ENCODE measurements at places on chromosomes 1 and 21.

DNA sequence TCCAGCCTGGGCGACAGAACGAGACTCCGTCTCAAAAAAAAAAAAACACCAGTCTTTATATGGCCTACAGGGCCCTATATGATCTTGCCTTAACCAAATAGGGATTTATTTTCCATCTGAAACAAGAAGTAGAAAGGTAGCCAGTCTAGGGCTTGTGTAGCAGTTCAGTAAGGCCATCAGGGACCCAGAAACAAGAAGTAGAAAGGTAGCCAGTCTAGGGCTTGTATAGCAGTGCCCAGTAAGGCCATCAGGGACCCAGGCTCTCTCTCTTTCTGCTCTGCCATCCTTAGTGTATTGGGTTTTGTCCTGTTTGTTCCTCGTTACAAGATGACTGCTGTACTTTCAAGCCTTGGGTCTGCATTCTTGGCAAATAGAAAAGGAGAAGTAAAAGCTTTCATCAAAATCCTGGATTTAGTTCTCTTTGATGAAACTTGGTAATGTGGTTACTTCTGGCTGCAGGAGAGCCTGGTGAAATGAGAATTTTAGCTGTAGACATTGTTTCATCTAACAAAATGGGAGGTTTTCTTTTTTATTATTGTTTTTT, 46.1 kb downstream of the PKN2 start:
- no peak for DNase-seq

DNA sequence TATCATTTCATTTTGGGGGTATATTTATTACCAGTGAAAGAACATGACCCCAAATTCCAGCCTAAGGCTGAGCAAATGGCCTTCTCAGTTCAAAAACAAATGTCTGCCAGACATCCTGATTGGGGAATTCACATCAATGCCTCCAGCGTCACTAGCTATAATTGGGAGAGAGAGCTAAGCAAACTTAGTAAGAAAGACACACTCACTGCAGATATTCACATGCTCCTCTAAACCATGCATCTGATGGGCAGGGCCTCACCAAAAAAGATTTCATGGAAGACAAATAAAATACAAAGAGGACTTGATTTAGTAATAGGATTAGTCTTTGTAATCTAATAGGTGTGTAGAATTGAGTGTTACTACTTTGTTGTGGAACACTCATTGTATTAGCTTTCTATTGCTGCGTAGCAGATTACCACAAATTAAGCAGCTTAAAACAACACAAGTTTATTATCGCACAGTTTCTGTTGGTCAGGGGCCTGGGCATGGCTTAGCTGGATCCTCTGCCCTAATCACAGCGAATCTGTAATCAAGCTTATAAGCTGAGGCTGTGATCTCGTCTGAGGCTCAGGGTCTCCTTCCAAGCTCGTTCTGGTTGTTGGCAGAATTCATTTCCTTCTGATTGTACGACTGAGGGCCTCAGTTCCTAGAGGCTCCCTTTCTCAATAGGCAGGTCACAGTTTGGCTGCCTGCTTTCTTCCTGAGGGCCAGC, 243.0 kb downstream of the PBX1 start:
- no peak for DNase-seq

DNA sequence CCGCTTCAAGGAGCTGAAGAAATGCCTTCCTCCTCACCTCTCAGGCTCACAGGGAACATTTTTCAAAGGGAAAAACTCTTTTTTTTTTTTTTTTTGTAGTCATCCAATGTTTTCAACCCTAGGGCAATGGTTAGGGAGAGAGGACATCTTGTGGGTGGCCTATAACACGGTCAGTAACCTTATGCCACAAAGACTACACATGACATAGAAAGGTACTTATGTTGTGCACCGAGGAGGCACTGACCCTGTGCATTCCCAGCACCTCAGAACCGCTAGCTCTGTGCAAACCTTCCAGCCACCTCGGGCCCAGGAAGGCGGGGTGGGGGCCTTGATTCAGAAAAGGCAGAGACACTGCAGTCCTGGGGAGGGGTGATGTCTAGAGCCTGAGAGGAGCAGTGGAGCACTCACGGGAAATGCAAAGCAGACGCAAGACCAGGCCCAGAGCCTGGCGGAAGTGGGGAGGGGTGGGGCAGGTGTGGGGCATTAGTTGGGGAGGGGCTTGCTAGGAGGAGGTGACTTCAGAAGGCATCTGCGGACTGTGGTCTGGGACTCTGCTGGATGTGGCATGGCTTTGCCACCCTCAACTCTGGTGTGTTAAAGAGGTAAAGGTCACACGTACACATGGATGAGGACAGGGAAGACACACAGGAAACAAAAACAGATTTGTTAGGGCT, 68.6 kb downstream of the MDM4 start:
- DNase-seq, result no peak

DNA sequence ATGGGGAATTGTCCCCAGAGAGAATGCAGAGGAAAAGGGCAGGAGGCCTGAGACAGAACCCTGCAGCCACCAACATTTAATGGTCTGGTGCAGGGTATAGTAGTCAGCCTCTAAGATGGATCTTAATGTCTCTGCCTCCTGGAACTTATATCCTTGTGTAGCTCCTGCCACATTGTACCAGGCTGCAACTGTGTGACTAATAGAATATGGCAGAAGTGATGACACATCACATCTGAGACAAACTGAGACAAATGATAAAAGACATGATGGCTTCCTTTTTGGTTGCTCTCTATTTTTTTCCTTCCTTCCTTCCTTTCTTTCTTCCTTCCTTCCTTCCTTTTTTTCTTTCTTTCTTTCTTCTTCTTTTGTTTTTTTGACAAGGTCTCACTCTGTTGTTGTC, 37.1 kb upstream of the CYP4B1 start:
- DNase-seq, result no peak

DNA sequence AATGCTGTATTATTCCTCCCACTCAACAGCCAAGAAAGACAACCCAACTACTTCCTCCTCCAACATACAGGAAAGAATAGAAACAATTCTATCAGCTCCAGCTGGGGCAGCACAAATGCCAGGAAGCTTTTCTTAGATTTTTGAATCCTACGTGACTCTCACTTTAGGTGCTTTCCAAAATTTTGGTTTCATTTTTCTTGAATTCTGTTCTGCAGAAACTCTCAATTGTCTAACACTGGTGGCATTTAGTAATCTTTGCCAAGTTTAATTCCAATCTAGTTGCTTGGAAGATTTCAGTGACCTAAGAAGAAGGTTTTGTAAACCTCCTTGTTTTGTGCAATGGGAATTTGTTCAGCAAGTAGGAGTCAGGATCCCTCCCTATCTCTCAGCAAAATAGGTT, 37.1 kb upstream of the DOCK7 start:
- peak; percentile 68 for DNase-seq

DNA sequence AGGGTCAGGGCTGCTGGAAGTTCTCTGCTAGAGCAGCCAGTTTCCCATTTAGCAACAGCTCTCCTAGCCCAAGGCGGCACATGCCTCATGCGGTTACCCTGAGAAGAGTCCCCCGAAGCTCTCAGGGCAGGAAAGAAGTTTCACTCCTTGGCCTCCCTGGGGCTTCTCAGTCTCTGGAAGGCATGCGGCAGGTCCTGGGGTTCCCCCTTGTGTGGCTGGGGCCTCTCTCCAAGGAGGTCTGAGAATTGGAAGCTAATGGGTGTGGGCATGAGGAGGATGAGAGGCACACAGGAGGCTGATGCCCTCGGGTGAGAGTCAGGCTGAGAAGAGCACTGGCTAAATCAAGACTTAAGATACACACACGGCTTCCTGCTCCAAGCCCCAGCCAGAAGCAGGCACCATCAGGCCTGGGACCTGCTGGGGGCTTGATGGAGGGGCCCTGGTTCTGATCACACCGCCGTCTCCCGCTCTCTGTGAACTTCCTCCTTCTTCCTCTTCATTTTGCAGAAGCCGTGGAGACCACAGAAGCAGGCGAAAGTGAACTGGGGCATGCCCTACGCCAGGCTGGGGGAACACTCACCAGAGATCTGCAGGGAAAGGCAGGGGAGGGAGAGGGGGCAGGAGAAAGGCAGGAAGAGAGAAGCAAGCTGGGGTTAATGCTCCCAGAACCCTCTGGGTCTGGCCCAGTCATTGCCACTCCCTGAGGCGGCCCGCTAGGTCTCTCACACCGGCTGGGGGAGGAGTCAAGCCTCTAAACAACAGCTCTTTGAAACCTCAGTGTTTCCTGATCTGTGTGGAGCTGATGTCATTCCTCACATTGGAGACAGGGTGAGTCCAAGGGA, 15.1 kb downstream of the BLACAT1 start:
- peak; percentile 57 for DNase-seq

GRCh38 chr1:173295995-173296394, 88.9 kb upstream of the TNFSF4 start:
- DNase-seq, result peak; percentile 69

GRCh38 chr1:204771358-204771757, 85.8 kb upstream of the LRRN2 start:
- no peak for DNase-seq

- no peak for DNase-seq
Observed at GRCh38 chr1:14037101-14037847, 337.3 kb downstream of the PRDM2 start.

DNA sequence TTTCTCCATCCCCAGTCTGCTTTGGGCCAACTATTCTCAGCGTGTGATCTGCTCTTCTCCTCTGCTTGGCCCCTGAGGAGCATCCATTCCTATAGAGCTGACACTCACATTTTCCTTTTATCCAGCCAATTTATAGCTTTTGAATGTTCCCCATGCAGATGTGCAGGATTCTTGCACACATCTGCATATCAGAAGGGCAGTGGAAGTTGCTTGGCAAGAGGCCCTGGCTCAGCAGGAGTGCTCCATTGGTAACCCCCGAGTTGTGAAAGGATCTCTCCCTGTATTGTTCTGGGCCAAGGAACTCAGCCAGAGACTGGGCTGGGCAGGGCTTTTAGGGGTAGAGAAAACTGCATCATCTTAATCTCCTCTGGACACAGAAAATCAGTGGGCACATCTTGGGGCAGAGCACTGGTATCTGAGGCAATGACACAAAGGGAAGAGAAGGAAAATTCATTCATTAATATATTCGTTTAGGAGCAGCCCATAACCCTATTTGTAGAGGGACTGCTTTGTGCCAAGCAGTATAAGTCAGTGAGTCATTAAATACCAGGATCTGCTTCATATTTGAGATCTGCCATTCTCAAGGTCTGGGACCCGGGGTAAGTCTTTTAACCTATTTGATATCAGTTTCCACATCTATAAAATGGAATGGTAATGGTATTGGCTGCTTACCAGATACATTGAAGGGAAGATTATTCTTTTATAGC, 31.0 kb upstream of the BEND5 start:
- no peak for DNase-seq

- DNase-seq, result no peak
Observed at GRCh38 chr1:27233667-27234048, 774 bp upstream of the WDTC1 start.

- DNase-seq, result peak; percentile 6
Observed at GRCh38 chr1:113219377-113219776, 146.4 kb downstream of the LRIG2 start.

GRCh38 chr1:6166655-6167390, 13.3 kb downstream of the CHD5 start:
- DNase-seq, result no peak

- DNase-seq, result peak; percentile 43
Observed at GRCh38 chr1:205179842-205180241, 31.7 kb downstream of the DSTYK start.

DNA sequence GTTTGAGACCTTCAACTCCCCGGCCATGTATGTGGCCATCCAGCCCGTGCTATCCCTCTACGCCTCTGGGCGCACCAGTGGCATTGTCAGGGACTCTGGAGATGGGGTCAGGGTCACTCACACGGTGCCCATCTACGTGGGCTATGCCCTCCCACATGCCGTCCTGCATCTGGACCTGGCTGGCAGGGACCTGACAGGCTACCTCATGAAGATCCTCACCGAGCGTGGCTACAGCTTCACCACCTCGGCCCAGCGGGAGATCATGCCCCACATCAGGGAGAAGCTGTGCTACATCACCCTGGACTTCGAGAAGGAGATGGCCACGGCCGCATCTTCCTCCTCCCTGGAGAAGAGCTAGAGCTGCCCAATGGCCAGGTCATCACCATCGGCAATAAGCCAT, 36.5 kb upstream of the ZP4 start:
- no peak for DNase-seq

- DNase-seq, result peak; percentile 86
Observed at GRCh38 chr1:53135735-53136114, 6.7 kb downstream of the SLC1A7 start.

Measured in EL (cell line).